GM12878 (cell line): ENCODE measurements at places on chromosomes 5 and 9.

DNA sequence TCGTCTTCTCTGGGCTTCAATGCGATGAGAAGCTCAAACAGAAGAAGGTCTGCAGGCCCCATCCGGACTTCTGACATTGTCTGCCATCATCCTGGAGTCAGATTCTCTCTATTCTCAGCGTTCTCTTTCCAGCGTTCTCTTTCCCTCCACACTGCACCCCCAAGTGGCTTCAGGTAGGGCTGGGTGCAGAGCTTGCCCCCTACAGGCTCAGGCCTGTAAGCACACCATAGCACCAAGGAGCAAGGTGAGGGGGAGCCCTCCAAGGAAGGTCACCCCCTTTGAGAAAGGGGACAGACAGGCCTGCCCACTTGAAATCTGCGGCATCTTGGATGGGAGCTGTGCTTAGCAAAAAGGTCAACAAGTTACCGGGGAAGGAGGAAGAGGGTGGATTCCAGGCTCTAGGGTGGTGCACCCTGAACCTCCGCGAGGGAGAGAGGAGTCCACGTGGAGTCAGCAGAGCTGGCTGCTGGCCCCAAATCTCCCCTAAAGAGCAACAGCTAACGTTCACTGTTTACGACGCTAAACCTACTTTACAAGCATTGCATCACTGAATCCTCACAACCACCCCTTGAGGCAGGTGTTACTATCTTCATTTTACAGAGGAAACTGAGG, 27.5 kb downstream of the GPX3 start:
- H3K4me3 ChIP-seq: no peak overlapping the region
- H3K36me3 ChIP-seq: peaks cover 44% of the 10 kb centered on the region
- H3K4me1 ChIP-seq: no peaks in the 10 kb centered on the region; the same call in 1 of the 2 replicates
- no peak overlapping the region for H3K27ac ChIP-seq

- no peak overlapping the region for H3K4me3 ChIP-seq
- H3K27me3 ChIP-seq: no peaks in the 10 kb centered on the region
- H3K36me3 ChIP-seq: no peaks in the 10 kb centered on the region
- H3K27ac ChIP-seq: no peak overlapping the region
- no peak for DNase-seq
- H3K4me1 ChIP-seq: no peaks in the 10 kb centered on the region
Measured at GRCh38 chr5:98187945-98188344, 585.5 kb upstream of the RGMB start.

- H3K4me3 ChIP-seq: no peak overlapping the region
- H3K27me3 ChIP-seq: no peaks in the 10 kb centered on the region
- no peak for DNase-seq
- no peaks in the 10 kb centered on the region for H3K4me1 ChIP-seq
Measured at GRCh38 chr5:157471709-157472108, 11.7 kb downstream of the NIPAL4 start.

GRCh38 chr5:152608458-152608857, 203.4 kb upstream of the NMUR2 start:
- no peak for DNase-seq
- H3K27me3 ChIP-seq: no peaks in the 10 kb centered on the region
- H3K4me3 ChIP-seq: no peak overlapping the region
- H3K27ac ChIP-seq: no peak overlapping the region
- H3K36me3 ChIP-seq: no peaks in the 10 kb centered on the region

DNA sequence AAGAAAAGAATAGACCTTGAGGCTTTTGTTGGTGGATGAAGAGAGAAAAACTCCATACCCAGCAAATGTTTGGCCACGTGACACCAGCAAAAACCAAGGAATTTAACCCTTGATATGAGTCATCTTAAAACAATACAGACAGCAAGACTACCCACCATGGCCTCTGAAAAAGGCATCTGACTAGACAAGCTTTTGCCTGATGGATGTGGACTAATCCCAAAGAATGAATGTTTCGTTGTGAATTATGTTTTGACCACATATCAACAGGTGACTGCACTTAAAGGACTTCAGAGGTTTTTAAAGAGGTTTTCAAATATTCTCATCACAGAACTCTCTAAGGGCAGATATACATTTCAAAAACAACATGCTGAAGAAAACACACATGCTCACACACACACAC, 33.0 kb upstream of the SLC1A3 start:
- no peaks in the 10 kb centered on the region for H3K36me3 ChIP-seq
- H3K27ac ChIP-seq: no peak overlapping the region
- H3K4me1 ChIP-seq: no peaks in the 10 kb centered on the region
- no peaks in the 10 kb centered on the region for H3K27me3 ChIP-seq
- DNase-seq: no peak

DNA sequence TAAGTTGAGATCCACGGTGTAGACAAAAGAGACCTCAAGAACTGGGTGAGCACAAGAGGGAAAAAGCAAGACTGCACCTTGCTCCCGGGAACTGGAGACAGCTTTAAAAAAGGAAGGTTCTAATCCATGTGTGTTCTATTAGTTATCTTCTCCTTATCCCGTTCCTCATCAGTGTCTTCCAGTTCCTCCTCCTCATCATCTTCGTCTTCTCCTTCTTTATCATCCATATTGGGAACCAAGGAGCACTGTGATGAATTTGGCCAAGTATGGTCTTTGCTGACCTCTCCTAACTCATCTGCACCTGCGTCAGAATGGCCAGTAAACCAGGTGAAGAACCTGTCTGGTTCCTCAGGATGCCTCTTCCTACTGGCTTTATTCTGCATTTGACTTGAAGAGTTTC, 22.1 kb downstream of the EHMT1 start:
- peaks cover 4% of the 10 kb centered on the region; the same call in 1 of the 2 replicates for H3K4me1 ChIP-seq
- DNase-seq: no peak
- H3K27me3 ChIP-seq: no peaks in the 10 kb centered on the region
- peaks cover 3% of the 10 kb centered on the region for H3K36me3 ChIP-seq

DNA sequence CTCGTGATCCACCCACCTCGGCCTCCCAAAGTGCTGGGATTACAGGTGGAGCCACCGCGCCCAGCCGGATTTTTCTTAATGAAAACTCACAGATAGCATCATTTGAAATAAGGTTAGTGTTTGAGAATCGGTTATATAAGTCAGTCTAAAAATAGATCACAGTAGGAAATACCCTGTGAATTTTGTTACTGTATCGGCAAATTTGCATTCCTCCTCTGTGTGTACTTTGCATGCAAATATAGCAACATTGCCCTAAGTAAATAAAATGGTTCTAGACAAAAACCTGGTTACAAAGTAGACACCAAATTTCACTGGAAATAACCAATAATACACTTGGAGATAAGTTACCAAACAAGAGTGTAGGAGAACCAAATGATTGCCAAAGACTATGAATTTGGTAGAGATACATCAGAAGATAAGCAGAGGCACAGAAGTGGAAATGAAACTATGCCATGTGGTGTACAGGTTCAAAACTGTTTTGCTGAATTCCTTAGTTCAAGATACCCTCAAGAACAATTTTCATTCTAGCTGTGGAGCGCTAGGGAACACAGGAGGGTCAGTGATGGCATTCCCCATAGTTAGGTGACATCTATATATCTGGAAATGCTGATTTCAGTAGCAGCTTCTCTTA, 58.1 kb downstream of the ICE1 start:
- H3K4me3 ChIP-seq: no peak overlapping the region
- peaks cover 8% of the 10 kb centered on the region; the same call in 1 of the 2 replicates for H3K4me1 ChIP-seq
- peaks cover 2% of the 10 kb centered on the region for H3K36me3 ChIP-seq
- peak overlapping the region; percentile 17; the same call in 1 of the 2 replicates for H3K27ac ChIP-seq
- no peaks in the 10 kb centered on the region for H3K27me3 ChIP-seq

DNA sequence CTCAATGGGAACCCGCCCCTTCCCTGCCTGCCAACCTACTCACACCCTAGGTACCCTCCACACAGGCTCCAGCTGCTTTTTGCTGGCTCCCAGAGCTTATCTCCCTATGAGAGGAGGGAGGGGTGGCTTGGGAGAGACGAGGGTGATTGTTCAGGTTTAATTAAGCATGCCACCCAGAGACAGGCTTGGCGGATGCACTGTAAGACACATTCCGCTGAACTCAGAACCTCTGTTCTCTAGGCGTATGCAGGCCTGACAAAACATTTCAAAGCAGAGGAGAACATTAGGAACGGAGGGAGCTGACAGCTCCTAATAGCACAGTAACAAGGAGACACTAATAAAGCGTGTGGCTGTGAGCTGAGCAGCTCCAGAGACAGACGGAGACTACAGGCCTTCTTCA, 80.1 kb downstream of the TRIM32 start:
- H3K27me3 ChIP-seq: 0 out of 2 replicates have a peak, but pooled peaks cover 2% of the 10 kb centered on the region
- H3K4me1 ChIP-seq: no peaks in the 10 kb centered on the region
- H3K27ac ChIP-seq: no peak overlapping the region
- no peak overlapping the region for H3K4me3 ChIP-seq

- H3K4me1 ChIP-seq: no peaks in the 10 kb centered on the region
- H3K27me3 ChIP-seq: no peaks in the 10 kb centered on the region
- DNase-seq: no peak
- no peak overlapping the region for H3K4me3 ChIP-seq
- no peak overlapping the region for H3K27ac ChIP-seq
Measured at GRCh38 chr5:67047160-67047559, 149.4 kb downstream of the CD180 start.

GRCh38 chr5:157607371-157608161, 32.0 kb upstream of the ADAM19 start:
- peak overlapping the region; percentile 29; the same call in 1 of the 2 replicates for H3K27ac ChIP-seq
- no peak overlapping the region for H3K4me3 ChIP-seq
- DNase-seq: no peak

DNA sequence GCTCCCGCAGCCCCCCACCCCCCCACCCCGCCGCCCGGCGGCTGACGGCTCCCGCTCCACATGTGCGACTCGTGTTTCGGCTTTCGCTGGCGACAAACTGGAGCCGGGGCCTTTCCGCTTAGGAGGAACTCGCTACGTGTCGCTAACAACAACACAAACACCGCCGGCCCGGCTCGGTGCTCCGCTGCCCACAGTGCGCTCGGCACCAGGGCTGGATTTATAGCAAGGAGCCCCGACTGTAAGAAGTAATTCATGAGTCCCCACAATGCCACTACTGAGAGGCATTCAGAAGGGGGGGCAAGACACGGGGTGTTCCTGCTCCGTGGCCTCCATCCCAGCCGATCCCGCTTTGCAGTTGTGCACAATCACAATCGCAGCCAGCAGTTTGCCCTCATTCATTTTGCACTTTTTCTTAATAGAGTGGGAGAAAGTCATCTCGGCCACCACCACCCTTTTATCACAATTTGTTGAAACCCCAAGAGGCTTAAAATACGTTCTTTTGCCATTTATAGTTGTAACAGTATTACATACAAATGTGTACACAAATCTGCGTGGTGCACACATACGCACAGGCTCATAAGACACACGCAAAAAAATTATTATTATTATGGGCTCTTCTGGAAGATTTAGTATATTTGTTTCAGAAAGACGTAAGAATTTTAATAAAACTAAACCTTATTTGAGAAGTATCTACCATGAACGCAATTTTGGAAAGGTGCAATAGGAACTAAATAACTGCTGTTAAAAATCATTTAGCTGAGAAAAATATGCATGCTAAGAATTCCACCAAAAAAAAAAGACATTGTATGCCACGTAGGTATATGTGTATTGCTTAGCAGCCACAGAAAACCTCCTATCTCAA, 48.1 kb downstream of the EBF1 start:
- H3K27me3 ChIP-seq: no peaks in the 10 kb centered on the region
- H3K36me3 ChIP-seq: no peaks in the 10 kb centered on the region; the same call in 1 of the 2 replicates
- peak overlapping the region; percentile 61 for H3K27ac ChIP-seq
- no peak for DNase-seq

DNA sequence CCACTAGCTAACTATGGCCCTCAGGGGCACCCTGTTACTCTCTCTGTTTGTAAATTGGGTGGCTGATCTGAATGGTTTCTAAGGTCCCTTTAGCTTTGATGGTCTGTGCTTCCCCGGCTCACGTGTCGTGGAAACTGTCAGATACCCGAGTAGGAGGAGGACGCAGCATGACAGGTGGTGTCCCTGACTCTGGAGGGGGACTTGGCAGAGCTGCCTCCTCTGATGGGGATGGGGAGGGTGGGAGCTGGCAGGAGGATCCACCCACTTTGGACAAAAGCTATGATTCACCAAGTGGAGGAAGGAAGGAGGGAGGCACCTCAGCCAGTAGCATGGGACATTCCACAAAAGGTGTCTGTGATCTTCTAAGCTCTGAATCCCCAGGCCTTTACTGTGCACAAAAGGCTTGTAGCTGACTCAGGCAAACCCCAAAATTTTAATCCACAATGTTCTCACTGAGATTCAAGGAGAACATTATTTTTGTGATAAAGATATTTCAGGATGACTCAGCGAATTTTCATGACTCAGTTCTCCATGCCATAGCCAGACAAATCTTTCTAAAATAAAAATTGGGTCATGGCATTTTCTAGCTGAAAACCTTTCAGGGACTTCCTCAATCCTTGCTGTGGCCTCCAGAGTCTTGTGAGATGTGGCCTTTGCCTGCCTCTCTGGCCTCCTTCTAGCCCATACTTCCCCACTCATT, 131.0 kb upstream of the BRINP1 start:
- H3K36me3 ChIP-seq: no peaks in the 10 kb centered on the region
- H3K27ac ChIP-seq: no peak overlapping the region
- no peaks in the 10 kb centered on the region for H3K4me1 ChIP-seq
- H3K4me3 ChIP-seq: no peak overlapping the region

GRCh38 chr9:126719618-126720031, 85.2 kb upstream of the ZBTB43 start:
- H3K36me3 ChIP-seq: no peaks in the 10 kb centered on the region
- no peak overlapping the region; the same call in 1 of the 2 replicates for H3K27ac ChIP-seq
- DNase-seq: peak; percentile 53
- H3K27me3 ChIP-seq: no peaks in the 10 kb centered on the region
- no peak overlapping the region for H3K4me3 ChIP-seq

DNA sequence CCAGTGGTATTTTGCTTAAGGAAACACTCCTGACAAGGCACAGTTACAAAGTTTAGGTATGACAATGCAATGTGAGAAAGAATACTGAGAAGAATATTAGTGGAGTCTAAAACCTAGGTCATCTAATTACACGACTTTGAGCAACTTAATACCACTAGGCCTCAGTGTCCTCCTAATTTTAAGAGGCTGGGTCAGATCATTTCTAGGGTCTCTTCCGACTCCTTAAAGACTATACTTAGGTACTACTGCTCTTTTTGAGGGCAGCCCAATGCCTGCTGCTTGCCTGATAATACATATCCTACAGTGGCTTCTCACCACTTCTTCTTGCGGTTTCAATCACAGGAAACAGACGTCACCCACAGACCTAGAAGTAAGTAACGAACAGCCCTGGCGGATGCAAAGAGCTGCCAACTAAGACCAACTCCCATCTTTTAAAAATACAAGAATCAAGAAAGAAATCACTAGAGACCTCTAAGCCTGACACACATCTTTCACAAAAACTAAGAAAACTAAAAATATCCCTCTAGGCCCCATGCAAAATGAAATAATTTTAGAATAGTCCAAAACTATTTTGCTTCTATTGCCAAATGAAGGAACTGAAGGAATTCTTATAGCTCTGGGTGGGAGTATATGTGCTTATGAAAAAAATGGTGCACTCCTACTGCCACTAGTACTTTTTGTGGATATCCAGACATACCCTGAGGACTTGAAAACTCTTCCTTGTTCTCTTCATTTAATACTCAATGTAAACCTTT, 13.1 kb downstream of the DIAPH1 start:
- no peaks in the 10 kb centered on the region for H3K27me3 ChIP-seq
- peak overlapping the region; percentile 23 for H3K4me3 ChIP-seq
- peak overlapping the region; percentile 77 for H3K27ac ChIP-seq
- peaks cover 34% of the 10 kb centered on the region for H3K4me1 ChIP-seq
- peak; percentile 87 for DNase-seq
